ENCODE measurements at places on chromosomes 5 and 9.

- no peak for DNase-seq
Measured at GRCh38 chr5:168770036-168770498, 190.9 kb upstream of the PANK3 start.

DNA sequence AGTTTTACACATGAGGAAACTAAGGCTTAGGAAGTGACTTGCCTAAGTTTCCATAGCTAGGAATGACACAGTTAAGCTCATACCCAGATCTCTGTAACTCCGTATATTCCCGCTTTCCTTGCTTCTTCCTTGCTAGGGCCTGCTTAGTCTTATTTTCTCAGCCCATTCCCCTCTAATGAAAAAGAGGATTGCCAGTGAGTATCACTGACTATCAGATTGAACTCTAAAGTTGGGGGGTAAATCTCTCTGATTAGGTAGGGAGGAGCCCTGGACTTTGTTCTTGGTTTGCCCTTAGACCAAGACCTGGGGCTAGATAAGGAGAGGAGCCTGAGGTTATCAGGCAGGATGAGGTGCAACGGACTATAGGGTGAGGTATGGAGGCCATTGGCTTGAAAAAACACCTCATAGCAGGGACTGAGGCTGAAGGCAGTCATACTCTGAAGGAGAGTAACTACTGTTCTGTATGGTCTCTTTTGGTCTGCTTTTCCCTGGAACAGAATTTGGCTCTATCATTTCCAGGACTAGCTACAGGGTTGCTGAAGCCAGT is 2.5 kb downstream of the TRIM32 start:
- no peak for DNase-seq

GRCh38 chr9:124372038-124372437 is 43.2 kb downstream of the PSMB7 start:
- no peak for DNase-seq

- no peak for DNase-seq
Measured at GRCh38 chr9:136757328-136757727, 715 bp downstream of the LCN8 start.

GRCh38 chr9:69386651-69387050 is 61.6 kb downstream of the ENTREP1 start:
- DNase-seq: no peak

GRCh38 chr5:52799358-52799982 is 11.8 kb downstream of the ITGA1 start:
- DNase-seq: no peak

DNA sequence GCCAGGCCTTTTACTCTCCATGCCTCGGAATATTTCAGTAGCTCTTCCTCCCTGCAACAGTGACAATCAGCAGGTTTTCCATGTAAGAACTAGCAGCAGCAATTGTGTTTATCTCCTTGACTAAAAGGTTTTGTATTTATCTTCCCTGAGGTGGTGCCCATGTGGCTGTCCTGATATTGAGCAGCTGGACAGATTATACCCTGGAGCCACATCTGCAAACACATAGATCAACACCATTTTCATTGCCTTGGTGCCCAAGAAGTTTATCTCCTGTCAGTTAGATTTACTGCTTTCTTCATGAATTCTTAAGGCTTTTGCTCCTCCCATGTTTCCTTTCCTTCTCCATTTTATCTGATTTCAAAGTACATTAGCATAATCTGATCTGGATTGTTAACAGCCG is 378.4 kb downstream of the SPATA31D1 start:
- DNase-seq: no peak

GRCh38 chr5:172721455-172722326 is 49.3 kb downstream of the DUSP1 start:
- DNase-seq: no peak

- no peak for DNase-seq
Measured at GRCh38 chr9:6938873-6939272, 181.1 kb downstream of the KDM4C start.

- DNase-seq: no peak
Measured at GRCh38 chr9:34492051-34492450, 30.7 kb downstream of the ENHO start.

- no peak for DNase-seq
Measured at GRCh38 chr5:135251093-135251492, 147.9 kb downstream of the MACROH2A1 start.

GRCh38 chr9:120592210-120592609 is 12.2 kb upstream of the CDK5RAP2 start:
- no peak for DNase-seq

- no peak for DNase-seq
Measured at GRCh38 chr9:9791611-9792010, 821.2 kb downstream of the PTPRD start.

DNA sequence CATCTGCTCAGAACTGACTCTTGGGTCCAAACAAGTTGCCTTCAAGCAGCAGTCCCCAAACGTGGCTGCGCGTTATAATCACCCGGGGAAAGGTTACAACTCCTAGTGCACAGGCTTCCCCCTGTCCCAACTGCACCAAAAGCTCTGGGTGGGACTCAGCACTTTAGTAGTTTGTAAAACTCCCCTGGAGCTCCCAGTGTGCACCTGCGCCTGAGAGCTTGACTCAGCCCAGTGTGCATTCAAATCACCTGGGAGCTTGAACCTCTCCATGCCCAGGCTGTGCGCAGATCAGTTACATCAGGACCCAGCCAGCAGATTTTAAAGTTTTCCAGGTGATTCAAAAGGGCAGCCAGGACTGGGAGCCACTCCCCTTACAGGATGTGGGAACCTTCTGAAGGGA is 151.4 kb downstream of the COL23A1 start:
- no peak for DNase-seq

DNA sequence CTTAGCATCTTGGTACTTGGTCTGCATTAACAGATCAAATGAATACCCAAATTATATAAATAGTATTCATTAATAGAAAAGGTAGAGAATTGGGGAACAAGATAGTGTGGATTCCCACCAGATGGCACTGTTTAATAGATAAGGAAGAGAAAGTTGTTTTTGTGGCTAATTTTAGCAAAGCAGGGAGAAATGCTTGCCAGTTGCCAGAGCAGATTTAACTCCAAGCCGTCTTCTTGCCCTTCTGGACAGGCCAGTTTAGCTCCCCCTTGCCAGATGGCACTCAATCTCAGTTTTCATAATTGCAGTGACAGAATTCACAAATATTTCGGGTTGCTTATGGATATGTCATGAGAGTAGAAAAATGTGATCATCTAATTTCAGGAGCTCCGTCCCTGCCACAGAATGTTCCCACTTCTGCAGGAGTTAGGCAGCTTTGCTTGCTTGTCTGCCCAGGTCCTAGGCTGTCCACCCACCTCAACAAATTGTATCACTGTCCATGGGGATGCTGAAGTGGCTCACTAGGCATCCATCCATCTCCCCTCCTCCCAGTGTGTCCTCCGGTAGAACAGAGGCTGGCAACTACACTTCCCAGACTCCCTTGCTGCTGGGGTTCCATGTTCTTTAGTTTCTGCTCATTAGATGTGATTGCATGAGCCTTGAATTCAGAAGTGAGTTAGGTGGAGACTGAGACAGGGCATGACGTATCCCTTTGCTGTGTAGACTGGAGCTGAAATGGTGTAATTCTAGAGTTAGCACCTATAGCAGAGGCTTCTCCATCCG is 11.8 kb upstream of the HEXB start:
- DNase-seq: peak; percentile 52

GRCh38 chr5:68214482-68215207 is 911 bp upstream of the PIK3R1 start:
- DNase-seq: no peak

- no peak for DNase-seq
Measured at GRCh38 chr9:2419347-2419746, 202.2 kb upstream of the VLDLR start.

DNA sequence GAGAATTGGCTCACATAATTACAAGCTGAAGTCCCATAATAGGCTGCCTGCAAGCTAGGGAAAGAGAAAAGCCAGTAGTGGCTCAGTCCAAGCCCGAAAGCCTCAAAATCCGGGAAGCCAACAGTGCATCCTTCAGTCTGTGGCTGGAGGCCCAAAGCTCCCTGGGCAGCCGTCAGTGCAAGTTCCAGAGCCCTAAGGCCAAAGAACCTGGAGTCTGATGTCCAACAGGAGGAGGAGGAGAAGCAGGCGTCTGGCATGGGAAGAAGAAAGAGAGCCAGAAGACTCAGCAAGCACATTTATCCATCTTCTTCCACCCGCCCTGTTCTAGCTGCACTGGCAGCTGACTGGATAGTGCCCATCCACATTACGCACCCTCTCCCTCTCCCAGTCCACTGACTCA is 213.4 kb downstream of the GAS1 start:
- DNase-seq: no peak

DNA sequence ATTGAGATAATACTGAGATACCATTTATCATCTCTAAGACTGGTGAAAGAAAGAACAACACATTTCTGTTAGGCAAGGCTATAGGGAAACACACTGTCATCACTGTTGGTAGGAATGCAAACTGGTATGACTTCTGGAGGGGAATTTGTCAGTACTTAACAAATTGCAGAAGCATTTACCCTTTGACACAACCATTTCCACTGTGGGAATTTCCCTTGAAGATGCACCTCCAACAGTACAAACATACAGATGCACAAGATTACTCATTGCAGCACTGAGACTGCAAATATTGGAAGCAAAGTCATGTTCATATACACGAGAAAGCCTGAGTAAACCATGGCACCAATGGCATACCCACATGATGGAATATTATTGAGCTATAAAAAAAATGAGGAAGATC is 17.6 kb downstream of the GM2A start:
- DNase-seq: no peak

DNA sequence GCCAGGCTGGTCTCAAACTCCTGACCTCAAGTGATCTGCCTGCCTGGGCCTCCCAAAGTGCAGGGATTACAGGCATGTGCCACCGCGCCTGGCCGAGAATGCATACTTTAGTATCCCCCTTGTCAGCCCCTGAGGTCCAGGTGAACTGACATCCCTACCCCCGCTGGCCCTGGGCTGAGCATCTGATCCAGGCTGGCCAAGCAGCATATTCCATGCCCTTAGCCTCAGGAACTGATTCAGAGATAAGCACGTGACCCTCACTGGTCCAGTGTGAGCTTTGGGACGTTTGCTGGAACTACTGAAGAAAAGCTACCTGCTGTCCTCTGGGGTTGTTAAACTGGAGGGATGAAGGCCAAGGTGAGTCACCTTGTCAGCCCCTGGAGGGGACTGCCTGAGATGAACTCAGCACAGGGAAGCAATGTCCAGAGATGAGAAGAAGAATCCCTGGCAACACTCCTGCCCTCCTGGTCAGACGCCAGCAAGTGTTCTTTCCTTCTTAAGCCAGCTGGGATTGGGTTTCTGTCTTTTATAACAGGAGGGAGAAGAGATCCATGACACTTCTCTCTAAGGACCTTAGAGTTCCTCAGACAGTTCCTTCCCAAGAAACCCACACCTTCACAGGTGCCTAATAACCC is 59.1 kb upstream of the FBXW11 start:
- no peak for DNase-seq

DNA sequence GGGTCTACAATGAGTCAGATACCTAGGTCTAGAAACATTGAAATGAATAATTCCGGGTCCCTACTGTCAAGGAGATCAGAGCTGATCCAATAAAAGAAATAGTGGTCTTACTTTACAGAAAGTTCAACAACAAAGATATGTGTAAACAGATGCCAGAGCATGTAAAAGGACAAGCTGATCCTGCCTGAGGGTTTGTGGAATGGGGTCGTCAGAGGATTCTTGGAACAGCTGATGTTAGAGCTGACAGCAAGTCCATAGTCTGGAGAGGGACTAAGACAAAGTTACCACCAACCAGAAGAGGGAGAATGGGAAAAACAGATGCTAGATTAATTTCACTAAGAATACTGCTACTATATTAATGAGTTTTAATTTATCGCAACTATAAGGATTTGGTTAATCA is 71.5 kb downstream of the FREM1 start:
- no peak for DNase-seq

GRCh38 chr5:43376496-43377140 is 35.6 kb downstream of the CCL28 start:
- no peak for DNase-seq

- no peak for DNase-seq
Measured at GRCh38 chr9:77731008-77731698, 83.0 kb upstream of the GNA14 start.

DNA sequence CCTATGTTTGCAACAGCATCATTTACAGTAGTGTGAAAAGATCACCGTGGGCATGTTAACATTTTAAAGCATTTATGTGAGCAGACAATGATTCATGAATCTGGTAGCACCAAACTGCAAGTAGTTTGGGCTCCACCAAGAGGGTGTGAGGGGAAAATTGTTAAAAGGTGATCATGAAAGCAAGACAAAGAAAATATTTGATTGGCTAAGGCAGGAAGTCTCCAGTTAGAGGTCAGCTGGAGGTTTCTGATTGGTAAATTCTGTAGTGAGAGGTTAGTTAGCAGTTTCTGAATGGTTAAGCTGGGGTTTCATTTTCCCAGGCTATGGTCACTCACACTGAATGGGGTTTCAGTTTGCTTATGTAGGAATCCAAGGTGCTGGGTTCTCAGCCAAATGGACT is 13.5 kb upstream of the DRD1 start:
- no peak for DNase-seq

DNA sequence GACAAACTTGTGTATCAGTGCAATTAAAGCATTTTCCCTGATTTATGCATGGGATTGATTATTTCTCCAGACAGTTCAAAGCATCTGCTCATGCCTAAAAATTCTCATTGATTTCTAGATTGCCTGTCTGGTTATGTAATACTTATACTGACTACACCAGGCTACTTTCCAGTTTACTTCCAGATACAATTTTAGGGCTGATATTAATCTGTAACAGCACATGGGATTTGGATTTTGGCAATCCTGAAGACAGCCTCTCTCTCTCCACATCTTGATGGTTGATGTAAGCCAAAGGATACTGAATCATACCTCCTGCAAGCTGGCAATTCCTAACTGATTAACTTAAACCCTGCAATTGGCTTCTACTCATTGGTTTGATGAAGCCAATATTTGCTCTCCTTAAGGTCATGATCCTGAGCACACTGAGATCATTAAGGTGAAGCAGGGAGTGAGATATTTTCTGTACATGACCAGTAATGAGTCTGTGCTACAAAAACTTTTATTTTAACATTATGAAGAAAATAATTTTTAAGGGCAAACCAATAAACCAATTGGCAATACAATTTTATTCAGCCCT is 25.7 kb upstream of the FBXL7 start:
- no peak for DNase-seq

DNA sequence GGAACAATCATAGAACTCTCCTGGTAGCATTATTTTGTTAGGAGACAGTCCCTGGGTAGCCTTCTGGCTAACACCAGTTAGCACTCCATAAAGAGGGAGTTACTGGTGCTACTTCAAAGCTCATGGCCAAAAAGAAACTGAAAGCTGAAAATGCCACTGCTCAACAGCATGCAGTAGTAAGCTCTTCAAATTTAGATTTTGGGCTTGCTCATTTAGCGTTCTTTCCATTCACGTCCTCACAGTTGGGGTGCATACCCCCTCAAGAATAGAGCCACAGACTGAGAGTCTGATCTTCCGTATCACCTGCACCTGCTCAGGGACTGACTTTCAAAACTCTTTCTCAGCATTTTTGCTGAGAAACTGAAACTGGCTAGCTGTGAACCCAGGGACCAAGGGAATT is 24.7 kb downstream of the NTRK2 start:
- no peak for DNase-seq
